ENCODE measurements at places on chromosomes 16 and 17.

GRCh38 chr17:32493571-32493970, 6.8 kb downstream of the CDK5R1 start:
- DNase-seq, result no peak

DNA sequence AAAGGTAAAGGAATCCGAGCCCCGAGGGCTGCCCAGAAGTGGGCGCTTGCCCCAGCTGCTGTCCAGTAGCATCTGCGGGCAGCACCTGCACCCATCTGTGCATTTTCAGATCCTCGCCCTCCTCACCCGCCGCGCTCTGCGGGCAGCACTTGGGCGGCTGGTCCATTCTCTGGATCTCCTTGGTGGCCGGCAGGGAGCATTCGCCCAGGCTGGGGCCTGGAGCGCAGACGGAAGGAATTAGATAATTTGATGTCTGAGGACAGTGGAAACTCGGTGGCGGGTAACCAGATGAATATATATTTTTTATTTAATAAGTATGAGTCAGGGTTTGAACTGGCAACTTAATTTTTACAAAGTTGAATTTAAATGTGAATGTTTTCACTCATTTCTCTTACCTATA, 88.5 kb downstream of the NPIPB11 start:
- DNase-seq, result peak; percentile 41

DNA sequence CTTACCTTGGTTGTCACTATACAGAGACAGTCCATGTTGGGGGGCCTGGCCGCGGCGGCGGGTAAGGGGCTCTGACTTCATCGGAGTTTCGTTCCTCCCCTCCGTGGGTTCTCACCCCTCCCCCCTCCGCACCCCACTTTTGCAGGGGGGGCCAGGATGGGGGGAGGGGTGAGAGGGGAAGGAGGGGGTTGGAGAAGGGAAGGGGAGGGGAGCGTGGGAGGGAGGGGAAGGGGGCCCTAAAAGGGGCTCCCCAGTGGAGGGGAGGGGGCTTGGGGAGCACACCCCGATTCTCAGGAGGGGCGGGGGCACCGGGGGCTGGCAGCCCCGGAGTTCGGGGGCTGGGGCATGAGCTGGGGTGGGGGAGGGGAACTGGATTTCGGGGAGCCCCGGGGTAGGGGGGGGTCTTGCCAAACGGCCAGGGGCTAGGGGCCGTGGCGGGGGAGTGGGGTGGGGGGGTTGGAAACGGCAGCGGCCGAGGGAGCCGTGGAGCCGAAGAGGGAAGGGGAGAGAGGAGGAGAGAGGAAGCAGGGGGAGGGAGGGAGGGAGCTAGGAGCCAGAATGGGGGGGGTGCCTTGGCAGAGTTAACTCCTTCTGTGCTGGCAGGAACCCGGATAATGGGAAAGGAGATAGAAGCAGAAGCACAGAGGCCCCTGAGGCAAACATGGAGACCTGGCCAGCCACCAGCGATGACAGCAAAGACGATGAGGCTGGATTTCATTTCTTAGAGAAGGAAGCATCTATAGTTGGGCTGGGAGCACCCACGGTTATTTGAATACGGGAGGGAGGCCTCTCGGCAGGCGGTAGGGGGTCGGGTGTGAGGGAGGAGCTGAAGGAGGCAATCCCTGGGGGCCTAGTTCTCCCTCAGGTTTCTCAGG, 2.3 kb downstream of the DLG4 start:
- DNase-seq, result peak; percentile 78

- DNase-seq, result peak; percentile 31
Measured at GRCh38 chr17:18235743-18236256, 10.4 kb downstream of the LLGL1 start.

All from fibroblast of skin of back (primary cell).